CD4-positive, alpha-beta T cell (primary cell): ENCODE measurements at places on chromosomes 12 and 14. TPM values are rescaled to one million over a fixed set of nuclear protein-coding genes. Genes with fewer than 3 reads are reported as not detected.

The TAS2R31 gene
- total RNA-seq: 1.7 TPM

The INHBC gene
- 0.33 TPM for total RNA-seq

The KRT6C gene
- total RNA-seq: not detected

The CIDEB gene
- total RNA-seq: 7.4 TPM

The RIN3 gene
- 72.2 TPM for total RNA-seq

The SLC6A15 gene
- total RNA-seq: not detected

The TSPAN8 gene
- not detected for total RNA-seq

The LALBA gene
- total RNA-seq: not detected

The PTPRO gene
- total RNA-seq: 2.1 TPM

The GXYLT1 gene
- total RNA-seq: 8.2 TPM

The TTC9 gene
- 7.0 TPM for total RNA-seq

The RPGRIP1 gene
- total RNA-seq: not detected
